ENCODE measurements at places on chromosomes 11 and 22.

GRCh38 chr11:75305993-75306392 is 45.5 kb downstream of the ARRB1 start:
- no peak for DNase-seq

DNA sequence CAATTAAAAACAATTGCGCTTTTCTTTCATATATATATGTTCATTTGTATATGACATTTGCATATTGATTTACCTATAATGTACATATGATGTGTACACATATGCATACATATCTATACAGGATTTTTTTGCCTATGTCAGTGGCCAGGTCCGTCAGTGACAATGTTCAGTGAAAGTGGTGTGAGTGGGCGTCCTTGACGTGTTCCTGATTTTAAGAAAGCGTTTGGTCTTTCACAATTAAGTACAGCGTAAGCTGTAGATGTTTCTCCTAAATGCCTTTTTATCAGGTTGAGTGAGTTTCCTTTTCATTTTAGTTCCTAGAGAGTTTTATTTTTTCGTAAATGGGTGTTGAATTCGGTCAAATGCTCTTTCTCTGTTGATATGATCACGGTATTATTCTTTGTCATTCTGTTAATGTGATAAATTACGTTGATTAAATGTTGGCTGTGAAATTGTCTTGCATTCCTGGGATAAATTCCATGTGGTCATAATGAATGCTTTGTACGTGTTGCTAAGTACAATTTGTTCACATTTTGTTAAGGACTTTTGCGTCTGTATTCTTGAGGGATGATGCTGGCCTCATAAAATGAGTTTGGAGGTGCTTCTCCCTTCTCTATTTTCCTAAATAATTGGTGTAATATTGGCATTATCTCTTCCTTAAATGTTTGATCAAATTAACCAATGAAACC is 10.6 kb upstream of the GNB1L start:
- DNase-seq = no peak

DNA sequence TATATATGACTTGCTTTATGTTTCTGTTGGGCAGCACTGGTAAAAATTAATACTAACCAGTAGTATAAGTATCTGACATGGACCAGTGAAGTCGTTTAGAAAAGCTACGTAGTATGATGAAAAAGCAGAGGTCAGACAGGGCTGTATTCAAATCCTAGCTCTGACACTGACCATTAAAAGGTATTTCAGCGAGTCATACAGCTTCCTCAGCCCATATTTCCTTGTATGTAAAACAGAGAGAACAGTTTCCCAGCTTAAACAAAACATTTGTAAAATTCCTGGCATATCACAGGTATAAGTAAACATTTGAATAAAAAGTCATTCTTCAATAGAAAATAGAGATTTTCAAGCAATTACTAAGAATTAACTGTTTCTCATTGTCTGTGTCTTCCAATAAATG is 4.2 kb downstream of the NOX4 start:
- DNase-seq = no peak

GRCh38 chr11:122893131-122893530 is 10.6 kb downstream of the JHY start:
- no peak for DNase-seq

GRCh38 chr11:60390419-60390818 is 5.8 kb upstream of the MS4A14 start:
- DNase-seq = no peak

DNA sequence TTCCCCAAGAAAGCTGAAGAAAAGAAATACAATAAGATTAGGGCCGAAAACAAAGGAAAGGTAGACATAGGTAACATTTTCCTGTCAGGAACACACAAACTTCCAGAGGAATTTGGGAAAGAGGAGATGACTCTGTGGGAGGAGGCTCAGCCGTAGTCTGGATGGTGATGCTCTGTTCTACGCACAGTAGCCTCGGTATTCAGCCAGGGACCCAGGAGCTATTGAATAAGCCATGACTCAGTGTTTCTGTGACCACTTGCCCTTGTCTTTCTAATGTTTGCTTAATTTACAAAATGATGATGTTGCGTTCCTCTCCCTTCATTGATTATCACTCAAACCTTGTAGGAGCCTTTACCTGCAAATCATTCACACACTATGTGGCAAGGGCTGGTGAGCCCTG is 745.0 kb downstream of the NTM start:
- no peak for DNase-seq

DNA sequence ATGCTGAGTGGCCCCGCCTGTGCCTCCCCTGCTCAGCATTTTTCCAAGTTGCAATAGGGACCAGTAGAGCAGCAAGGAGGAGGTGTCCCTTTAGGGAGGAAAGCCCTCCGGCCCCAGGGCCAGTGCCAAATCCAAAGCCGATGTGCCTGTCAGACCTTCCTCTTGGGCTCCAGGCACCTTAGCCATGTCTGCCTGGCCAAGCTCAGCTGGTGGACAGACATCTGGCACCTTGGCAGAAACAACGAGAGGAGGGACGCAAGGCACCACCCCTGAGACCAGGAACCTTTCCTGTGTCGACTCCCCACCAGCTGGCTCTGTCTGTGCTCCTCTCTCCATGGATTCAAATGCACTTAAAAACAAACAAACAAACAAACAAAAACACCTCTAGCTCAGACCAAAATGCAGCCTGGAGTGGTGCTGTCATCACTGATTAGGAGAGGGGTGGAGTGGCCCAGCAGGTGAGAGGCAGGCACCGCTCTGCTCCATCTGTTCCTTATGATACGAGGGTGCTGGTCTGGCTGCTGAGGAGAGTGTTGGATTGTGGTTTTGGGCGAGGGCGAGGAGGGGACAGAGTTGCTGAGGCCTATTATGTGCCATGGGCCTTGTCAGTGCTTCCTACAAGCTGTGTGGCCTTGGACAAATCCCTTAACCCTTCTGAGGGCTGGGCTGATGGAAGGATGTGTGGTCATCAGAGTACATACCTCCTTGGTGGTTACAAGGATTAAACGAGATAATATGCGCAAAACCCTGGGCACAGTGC is 46.2 kb downstream of the TP53I11 start:
- no peak for DNase-seq

DNA sequence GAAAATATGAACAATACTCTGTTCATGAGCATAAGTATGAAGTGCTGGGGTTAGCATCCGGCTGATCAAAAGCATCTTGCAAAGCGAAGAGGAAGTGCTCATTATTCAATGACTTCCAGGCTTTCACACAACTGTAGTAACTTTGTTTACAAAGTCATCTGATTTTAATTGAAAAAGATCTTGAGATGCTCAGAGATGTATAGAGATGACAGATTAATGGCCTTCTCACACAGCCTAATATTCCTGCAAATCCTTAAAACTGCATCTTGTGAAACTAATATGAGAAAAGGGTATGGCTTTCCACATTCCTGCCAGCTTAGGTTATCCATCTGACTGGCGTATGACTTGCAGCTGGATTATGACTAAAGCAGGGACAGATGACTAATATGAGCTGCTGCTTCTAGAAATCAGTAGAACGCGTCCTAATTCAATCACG is 125.4 kb downstream of the CASP12 start:
- peak; percentile 33 for DNase-seq

- peak; percentile 43 for DNase-seq
Measured at GRCh38 chr11:128776069-128776423, 82.2 kb downstream of the FLI1 start.

- DNase-seq = no peak
Measured at GRCh38 chr11:31022080-31022479, 347.5 kb downstream of the DCDC1 start.

DNA sequence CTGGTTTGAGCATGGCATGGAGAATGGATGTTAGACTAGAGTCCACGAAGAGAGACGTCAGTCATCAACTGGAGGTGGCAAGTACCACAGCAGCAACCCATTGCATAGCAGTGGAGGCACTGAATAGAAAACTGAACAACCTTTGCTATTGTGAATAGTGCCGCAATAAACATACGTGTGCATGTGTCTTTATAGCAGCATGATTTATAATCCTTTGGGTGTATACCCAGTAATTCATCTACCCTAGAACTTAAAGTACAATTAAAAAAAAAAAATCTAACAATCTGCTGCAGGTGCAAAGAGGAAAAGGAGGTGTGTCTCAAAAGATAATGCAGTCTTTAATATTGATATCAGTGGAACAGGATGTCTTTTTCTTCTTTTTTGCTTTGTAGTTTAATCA is 443.4 kb upstream of the ISX start:
- no peak for DNase-seq
